H1 (cell line): ENCODE measurements at places on chromosomes 2 and 18.

GRCh38 chr2:217959723-217960122 lies 43.1 kb downstream of the TNS1 start:
- H3K4me3 ChIP-seq: no peak overlapping the region
- no peaks in the 10 kb centered on the region for H3K36me3 ChIP-seq
- no peaks in the 10 kb centered on the region for H3K27me3 ChIP-seq

- no peak overlapping the region for H3K27ac ChIP-seq
- no peaks in the 10 kb centered on the region for H3K36me3 ChIP-seq
- no peaks in the 10 kb centered on the region for H3K4me1 ChIP-seq
- no peak for DNase-seq
Measured at GRCh38 chr2:208426412-208427045, 19.9 kb downstream of the PTH2R start.

GRCh38 chr18:55268628-55269275 lies 309.5 kb upstream of the CCDC68 start:
- no peak overlapping the region for H3K27ac ChIP-seq
- DNase-seq: no peak
- no peak overlapping the region for H3K4me3 ChIP-seq
- H3K4me1 ChIP-seq: no peaks in the 10 kb centered on the region

GRCh38 chr2:85712849-85713612 lies 18.9 kb downstream of the GNLY start:
- no peaks in the 10 kb centered on the region; the same call in 1 of the 2 replicates for H3K4me1 ChIP-seq
- no peak for DNase-seq
- no peak overlapping the region for H3K27ac ChIP-seq
- H3K36me3 ChIP-seq: no peaks in the 10 kb centered on the region

DNA sequence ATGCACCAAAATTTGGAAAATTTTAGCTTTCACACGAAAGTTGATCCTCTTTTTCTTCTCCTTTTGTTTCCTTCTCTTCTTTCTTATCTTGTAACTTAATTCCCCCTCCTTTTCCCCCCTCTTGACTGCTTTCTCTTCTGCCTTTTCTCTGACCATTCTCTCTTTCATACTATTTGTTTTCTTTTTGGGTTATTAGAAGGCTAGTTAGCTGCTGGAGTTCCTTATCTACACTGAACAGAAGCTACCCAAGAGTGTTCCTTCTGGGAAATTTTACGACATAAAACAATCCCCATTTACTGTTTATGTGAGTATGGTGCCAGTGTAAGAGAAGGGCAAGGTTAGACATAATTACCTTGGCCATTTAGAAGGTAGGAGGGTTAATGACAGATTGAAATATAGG lies 218.4 kb upstream of the DTNA start:
- no peaks in the 10 kb centered on the region for H3K27me3 ChIP-seq
- no peaks in the 10 kb centered on the region for H3K36me3 ChIP-seq
- no peak overlapping the region for H3K27ac ChIP-seq
- no peak overlapping the region for H3K4me3 ChIP-seq
- DNase-seq: no peak
- H3K4me1 ChIP-seq: peaks cover 10% of the 10 kb centered on the region; the same call in 1 of the 2 replicates

DNA sequence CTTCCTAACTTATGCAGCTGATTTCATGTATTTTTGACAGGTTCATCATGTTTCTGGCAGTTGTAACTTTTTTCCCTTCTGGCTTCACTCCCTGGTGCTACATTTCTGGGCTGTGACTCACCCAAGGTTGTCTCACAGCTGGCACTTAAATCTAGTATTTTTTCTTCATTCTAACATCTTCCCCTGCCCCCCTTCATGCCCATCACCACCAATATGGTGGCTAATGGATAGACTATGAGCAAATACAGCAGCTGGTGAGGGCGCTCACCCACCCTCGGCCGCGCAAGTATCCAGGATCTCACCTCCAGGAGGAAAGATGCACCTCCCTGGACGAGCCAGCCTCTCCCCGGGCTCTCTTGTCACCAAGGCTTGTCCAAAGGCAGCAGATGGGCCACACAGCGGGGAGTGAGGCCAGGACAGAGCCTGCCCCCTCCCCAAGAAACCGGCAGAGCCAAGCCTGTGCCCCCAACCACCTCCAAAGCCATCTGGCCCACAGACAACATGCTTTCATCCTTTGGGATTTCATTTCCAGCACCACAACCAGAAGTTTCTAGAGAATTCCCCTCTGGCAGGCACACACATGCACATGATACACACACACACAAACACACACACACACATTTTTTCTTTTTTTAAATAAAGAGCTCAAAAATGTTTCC lies 39.1 kb downstream of the ATOH8 start:
- no peak overlapping the region for H3K4me3 ChIP-seq
- no peaks in the 10 kb centered on the region for H3K27me3 ChIP-seq
- H3K27ac ChIP-seq: no peak overlapping the region
- no peak for DNase-seq
- H3K36me3 ChIP-seq: no peaks in the 10 kb centered on the region

- DNase-seq: no peak
- H3K36me3 ChIP-seq: no peaks in the 10 kb centered on the region
- no peak overlapping the region for H3K4me3 ChIP-seq
- no peaks in the 10 kb centered on the region for H3K27me3 ChIP-seq
- no peak overlapping the region for H3K27ac ChIP-seq
Measured at GRCh38 chr2:48313036-48313877, 216.7 kb upstream of the STON1 start.

DNA sequence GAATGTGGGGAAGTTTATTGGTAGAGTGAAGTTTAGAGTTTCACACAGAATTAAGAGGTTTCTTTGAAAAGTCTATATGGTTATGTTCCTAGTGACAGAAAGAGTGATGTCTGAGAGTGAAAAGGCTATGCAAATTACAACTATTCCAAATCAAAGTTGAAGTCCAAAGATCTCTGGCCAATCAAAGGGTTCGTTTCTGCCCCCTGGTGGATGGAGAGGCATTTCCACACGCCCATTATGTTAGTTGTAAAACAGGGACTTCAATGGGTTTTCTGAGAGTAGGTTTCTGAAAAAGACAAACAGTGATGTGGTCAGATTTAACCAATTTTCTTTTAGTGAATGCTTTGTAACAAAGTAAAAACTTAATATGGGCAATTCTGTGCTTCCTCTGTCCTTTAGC lies 441.5 kb upstream of the POU3F3 start:
- H3K27ac ChIP-seq: no peak overlapping the region
- H3K36me3 ChIP-seq: no peaks in the 10 kb centered on the region
- DNase-seq: peak; percentile 70
- H3K4me1 ChIP-seq: 0 out of 2 replicates have a peak, but pooled peaks cover 4% of the 10 kb centered on the region
- H3K27me3 ChIP-seq: no peaks in the 10 kb centered on the region
- no peak overlapping the region for H3K4me3 ChIP-seq

- no peak overlapping the region for H3K4me3 ChIP-seq
- H3K27ac ChIP-seq: no peak overlapping the region
- H3K27me3 ChIP-seq: no peaks in the 10 kb centered on the region
Measured at GRCh38 chr18:3907955-3908354, 458.0 kb downstream of the TGIF1 start.
